Stimulated activated CD4-positive, alpha-beta T cell treated with anti-CD3 and anti-CD28 coated beads, Interleukin-4, amount 100 ng/mL, for 1 hour (primary cell): ENCODE measurements at places on chromosomes 2 and 18.

DNA sequence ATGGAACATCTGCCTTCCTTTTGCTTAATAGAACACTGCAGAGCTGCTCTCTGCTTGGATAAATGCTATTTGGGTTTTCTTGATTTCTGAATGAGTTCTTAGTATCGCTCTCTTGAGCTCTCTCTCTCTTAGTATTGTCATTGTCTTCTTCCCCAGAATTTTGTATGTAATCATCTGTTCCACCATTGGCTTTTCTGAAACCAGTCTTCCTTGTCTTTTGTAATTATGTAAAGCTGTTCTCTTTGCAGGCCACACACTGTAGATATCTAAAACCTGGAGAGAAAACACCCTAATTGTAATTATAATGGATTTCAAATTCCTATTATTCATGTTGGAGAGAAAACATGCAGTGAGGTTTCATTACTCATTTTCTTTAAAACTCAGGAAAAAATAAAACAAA, 333.1 kb upstream of the CHAC2 start:
- no peak for DNase-seq

DNA sequence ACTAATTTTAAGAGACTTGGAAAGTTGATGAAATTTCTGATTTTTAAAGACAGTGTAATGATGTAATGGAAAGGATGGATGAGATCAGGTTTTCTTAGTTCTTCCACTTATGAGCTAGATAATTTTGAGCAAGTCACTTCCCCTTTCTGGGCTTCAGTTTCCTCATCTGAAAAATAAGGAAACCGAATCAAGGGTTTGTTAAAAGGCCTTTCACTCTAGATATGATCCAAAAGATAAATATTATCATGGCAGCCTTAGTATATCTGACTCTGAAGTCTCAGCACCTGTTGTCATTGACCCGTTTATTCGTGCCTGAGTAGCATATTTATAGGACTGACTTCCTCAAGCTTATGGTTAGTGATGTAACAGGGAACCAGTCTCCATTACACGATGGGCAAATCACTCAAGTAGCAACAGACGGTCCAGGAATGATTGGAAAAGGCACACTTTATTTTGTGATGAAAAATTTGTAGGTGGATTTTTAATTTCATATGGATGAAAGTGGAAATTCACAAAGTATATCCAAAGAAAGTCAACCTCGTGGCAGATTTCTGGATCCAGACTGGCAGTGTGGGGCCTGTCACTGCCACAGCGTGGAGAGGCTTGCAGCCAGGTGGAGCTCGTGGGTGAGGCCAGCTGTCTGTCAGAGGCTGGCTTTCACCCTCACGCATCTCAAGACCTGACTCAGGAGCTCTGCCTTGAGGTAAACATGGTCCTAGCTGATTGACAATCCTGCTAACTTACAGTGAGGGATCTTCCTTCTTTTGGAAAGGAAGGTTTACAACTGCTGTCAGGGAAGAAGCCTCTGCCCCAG, 137.9 kb upstream of the CXCR4 start:
- DNase-seq = no peak

DNA sequence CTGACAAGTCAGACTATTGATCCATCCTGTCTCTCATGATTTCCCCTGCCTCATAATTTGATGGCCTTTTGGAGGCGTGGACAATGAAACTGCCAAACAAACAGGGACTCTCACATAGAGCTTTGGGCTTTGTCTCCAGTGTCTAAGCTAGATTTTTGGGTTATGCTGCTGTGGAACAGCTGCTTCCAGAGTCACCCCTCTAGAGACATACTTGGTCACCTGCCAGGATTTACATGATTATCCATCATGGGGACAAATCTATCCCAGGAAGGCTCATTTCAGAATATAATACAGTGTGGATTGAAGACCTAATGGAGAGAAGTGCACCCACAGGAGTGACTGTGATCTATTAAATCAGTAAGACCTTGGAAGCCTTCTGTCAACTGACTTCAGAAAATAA, 159.6 kb downstream of the SLC8A1 start:
- no peak for DNase-seq

DNA sequence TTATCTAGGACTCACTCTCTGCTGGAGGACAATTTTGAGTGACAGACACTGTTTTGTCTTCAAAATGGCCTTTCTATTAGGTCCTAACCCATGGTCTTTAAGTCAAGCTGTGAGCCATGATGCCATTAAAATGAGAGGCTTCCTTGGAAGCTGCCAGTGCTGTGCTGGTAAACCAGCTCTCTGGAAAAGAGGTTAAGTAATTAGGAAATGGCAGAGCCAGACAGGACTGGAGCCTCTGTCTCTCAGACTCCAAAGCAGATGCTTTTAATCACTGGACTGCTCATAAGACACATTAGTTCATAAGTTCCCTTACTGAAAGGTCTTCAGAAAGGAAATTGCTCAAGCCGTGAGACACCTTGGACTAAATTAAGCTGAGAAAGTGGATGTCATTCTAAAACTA, 25.8 kb upstream of the LHCGR start:
- no peak for DNase-seq

DNA sequence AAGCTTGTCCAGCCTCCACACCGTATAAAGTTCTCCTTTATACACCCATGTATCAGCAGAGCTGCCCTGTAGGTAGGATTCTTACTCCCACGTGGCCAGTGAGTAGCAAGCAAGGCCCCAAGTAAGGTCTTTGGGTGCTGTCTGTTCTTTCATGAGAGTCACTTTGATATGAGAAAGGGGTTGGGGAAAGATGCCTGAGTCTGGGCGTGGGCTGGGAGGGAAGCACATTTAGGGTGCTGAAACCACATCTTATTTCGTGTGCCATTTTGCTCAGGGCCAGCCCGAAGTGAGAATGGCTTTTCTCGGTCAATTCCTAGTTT, 436 bp upstream of the ITPRIPL1 start:
- peak; percentile 39 for DNase-seq

- DNase-seq = no peak
Observed at GRCh38 chr2:223580951-223581350, 21.2 kb downstream of the SCG2 start.

DNA sequence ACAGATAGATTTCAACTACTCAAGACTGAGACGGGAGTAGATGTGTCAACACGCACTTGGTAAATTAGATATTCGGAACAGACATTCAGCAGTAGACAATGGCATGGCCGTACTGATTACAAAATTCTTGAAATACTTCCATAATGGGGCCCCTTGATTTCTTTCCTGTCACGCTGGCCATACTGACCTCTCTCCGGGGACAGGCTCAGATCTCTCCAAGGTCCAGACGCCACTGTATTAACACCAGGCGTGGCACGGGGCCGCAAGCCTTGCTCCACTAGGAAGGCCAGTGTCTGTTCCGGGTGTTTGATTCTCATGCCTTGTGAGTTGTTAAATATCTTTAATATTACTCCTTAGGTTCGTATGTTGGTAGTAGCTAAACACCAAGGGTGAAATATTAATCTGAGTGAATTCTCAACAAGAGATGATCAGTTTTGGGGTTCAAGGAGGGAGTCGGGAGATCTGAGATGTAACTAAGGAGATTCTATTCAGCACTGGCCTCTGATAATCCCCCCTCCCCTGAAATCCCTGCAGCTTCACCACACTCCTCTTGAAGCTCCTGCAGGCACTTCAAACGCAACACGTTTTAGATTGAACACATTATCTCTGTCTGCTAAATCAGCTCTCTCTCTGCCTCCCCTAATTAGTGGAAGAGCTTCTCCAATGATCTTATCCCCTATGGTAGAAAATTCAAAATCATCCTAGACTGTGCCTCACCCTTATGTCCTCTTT, 2.2 kb upstream of the EHD3 start:
- DNase-seq = no peak

- no peak for DNase-seq
Observed at GRCh38 chr2:130328710-130329109, 14.0 kb upstream of the IMP4 start.

GRCh38 chr2:217740178-217740577, 262.6 kb downstream of the TNS1 start:
- DNase-seq = no peak

- DNase-seq = peak; percentile 20
Observed at GRCh38 chr18:3447068-3447894, 2.7 kb upstream of the TGIF1 start.

GRCh38 chr18:22741318-22741717, 191.8 kb upstream of the RBBP8 start:
- DNase-seq = no peak

- DNase-seq = no peak
Observed at GRCh38 chr2:72871880-72872279, 15.3 kb upstream of the SPR start.

DNA sequence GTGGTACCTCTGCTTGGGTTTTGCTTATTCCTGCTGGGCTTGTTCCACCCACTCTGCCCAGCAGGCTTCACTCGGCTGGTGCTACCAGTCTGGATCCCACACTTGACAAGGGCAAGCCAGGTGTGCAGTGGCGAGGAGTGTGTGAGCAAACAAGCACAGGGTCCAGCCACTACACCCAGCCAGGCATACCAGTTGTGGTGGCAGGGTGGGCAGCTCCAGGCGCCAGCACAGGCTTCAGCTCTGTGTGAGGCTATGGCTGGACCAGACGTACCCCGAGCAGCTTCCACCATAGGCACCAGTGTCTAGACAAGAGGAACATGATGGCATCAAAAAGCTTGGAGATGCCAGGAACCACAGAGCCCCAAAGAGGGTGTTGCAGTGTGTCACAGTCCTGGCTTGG, 93.1 kb upstream of the GALNT5 start:
- no peak for DNase-seq

DNA sequence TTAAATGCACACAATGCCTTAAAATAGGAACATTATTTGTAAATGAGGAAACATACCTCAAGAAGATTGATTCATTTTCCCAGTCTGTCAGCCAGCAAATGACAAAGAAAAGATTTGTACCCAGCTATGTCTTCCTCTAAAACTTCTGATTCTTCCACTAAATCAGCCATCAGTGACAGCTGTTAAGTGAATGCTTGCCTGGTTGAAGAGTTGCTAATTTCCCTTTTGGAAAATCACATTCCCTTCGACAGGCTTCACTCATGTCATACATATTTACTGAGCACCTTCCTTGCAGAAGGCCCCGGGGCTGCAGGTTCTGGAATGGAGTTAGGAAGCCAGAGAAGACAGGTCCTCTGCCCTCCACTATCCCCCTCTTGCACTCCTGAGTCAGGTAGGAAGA, 112.0 kb upstream of the SLC66A3 start:
- DNase-seq = no peak

- DNase-seq = no peak
Observed at GRCh38 chr2:7878786-7879482, 802.9 kb upstream of the ID2 start.

DNA sequence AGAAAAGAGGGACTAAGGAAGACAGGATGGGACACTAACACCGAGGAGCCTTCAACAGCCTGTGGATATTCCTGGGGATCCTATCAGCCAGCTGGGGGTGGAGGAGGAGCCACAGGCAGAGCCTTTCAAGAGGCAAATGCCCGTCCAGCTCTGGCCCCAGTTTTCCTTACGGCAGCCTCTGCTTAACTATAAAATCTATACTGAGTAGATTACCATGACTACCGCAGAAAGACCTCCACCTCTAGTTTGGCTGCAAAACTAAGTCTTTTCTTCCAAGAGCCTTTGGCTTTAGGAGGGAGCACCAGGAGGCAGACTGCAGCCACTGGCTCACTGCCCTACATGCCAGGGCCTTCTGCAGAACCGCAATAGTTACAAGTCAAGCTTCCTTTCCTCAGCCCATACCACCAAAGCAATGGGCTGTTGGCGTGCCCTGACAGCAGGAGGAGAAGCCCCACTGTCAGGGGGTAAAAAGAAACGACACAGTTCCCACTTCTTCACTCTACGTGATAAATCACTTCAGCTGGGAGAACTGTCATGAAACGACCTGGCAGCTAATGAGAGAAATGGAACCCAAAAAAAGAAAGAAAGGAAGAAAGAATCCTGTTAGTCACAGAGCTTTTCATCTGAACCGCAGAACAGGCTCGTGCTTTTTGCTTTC, 25.1 kb upstream of the CREB1 start:
- no peak for DNase-seq

DNA sequence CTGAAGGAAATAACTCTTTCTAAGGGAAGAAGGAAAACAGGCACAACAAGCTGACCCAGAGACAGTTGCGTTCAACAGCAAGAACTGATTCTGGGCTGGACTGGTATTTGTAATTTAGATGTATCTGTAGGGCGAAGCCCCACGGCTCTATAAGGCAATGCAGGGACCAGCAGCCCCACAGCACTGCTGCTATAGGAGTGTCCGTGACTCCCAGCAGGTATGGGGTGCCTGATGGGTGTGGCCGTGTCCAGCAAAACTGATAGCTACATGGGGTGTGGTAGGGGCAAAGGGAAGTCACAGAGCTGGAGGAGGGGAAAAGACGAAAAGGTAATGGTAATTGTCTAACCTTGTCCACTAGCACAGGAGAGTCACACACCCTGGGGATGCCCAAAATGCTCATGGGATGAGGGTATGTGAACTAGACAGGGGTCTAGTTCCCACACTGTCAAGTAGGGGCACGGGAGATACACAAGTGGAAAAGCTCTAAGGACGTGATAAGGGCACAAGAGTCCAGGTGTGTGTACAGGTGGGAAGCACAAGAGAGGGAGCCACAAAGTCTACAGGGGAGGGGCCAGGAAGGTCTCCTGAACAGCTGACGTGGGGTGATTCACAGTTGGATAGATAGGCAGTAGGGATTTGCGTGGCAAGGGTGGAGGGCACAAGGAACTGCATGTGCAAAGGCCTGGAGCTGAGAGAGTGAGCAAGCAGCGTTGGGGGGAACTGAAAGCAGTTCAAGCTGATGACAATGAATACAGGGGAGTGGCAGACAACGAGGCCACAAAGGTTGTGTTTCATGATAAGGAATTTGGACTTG, 48.5 kb upstream of the ASPRV1 start:
- DNase-seq = no peak

GRCh38 chr2:19711470-19712372, 190.1 kb downstream of the TTC32 start:
- DNase-seq = no peak

DNA sequence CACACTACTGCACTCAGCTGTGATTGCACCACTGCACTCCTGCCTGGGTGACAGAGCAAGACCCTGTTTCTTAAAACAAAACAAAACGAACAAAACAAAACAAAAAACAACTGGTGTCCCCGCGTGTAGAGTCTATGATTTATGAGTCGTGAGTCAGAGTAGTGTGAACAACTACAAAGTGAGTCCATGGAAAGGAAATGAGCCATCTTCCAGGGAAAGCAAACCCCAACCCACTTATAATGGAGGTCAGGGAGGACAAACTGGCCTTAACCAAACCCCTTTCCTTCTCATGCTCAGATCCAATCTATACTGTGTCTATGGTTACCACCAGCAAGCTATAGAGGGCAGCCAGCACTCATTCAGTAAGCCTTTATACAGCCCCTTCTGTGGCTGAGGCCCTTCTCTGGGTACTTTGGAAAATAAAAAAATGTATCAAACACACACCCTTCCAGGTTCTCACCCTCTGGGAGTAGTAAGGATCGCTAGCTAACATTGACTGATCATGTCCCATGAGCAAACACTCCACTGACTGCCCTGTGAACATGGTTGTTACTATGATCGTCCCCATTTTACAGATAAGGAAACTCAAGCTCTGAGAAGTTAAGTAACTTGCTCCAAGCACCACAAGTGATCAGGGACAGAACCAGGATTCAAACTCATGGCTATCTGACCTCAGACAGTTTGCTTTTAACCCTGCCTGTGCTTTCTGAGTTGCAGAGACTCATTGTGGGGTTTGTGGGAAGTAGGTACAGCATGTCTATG, 24.7 kb upstream of the COLEC12 start:
- DNase-seq = no peak

- DNase-seq = no peak
Observed at GRCh38 chr2:196592331-196592910, 47.1 kb upstream of the CCDC150 start.

- no peak for DNase-seq
Observed at GRCh38 chr2:187435756-187436155, 12.3 kb downstream of the CALCRL start.
